Activated gamma-delta T cell treated with anti-CD3 and anti-CD28 coated beads, Interleukin-2, amount 50 U/mL, for 16 hours (primary cell): ENCODE measurements at places on chromosomes 13 and 19.

- DNase-seq: no peak
These were observed 62.6 kb downstream of the DCLK1 start for GRCh38 chr13:36068566-36068965.

DNA sequence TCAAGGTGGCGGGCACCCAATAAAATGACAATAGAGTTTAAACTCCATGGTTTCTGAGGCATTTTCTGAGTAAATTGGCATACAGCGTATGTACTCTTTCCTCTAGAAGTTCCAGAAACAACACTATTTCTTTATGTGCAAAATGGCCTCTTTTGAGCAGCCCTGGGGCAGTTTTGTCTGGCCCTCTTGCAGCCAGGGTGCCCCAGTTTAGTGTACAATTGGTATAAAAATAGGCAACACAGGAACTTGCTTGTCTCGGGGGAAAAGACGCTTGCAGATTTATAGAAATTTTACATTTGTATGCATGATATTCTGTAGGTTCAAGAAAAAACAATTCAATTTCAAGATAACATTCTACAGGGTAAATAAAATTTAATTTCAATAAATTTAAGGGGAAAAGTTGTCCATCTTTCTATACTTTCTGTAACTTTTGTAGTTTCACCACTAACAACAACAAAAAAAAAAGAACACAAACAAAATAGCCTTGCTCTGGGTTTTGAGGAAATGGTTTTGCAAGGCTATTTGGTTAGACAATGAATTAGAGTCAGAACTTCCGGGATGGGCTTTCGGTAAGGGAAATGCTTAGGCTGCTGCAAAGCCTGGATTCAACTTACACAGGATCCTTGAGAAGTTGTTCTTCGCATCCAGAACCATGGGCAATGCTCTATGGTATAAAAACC lies 45.3 kb downstream of the LRCH1 start:
- no peak for DNase-seq

DNA sequence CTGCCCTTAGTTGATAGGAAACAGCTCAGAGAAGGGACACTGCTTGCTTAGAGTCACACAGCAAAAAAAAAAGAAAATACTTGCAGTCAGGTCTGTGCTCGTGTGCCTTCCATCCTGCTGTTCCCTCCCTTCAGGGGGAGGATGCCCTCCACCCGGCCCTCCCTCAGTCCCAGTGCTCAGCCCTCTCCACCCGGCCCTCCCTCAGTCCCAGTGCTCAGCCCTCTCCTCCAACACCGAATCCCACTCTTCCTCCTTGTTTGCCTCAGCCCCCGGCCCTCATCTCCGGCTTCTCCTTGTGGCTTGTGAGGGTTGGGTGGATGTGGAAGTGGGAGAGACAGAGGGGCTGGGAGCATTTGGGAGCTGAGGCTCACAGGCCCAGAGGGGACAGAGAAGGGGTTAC lies 5.8 kb downstream of the TFPT start:
- DNase-seq: no peak

- no peak for DNase-seq
These were observed 17.8 kb downstream of the HNRNPM start for GRCh38 chr19:8462571-8462970.

GRCh38 chr19:10044390-10044789 lies 31.1 kb downstream of the RDH8 start:
- no peak for DNase-seq
